Activated CD8-positive, alpha-beta memory T cell treated with anti-CD3 and anti-CD28 coated beads for 48 hours (primary cell): ENCODE measurements at places on chromosomes 3 and 15.

GRCh38 chr3:122233101-122233952, 49.9 kb downstream of the CASR start:
- no peak for DNase-seq

GRCh38 chr3:118478706-118479276, 555.9 kb downstream of the IGSF11 start:
- no peak for DNase-seq

DNA sequence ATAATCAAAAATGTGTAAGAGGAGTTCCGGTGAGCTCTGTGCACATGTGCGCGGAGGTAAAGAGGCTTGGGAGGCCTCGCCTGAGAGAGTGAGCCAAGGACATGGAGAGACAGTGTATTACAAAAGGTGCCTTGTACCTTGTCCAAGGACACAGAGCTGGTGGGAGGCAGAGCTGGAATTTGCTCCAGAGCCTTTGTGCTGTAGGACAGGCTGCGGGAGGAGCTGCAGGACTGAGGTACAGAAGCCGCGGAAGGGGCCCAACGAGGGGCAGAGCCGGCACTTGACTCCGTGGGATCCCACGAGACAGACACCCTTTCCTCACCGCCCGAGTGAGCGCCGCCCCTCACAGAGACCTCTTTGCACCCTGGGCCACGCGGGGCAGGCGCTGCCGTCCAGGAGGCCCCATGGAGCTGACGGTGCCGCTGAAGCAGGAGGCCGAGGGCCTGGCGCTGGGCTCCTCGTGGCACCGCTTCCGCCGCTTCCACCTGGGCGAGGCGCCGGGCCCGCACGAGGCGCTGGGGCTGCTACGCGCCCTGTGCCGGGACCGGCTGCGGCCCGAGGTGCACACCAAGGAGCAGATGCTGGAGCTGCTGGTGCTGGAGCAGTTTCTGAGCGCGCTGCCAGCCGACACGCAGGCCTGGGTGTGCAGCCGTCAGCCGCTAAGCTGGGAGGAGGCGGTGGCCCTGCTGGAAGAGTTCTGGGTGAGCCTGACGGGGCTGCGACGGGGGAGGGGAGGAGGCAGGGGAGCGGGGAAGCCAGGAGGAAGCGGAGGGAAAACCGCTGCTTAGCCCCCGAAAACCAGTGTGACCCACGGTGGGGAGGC, 68.7 kb downstream of the SLTM start:
- DNase-seq, result no peak

- DNase-seq, result no peak
Measured at GRCh38 chr3:31077826-31078225, 183.4 kb upstream of the GADL1 start.
